ENCODE measurements at places on chromosomes 16 and 17.

- DNase-seq = no peak
These were observed 42.1 kb downstream of the SYNRG start for GRCh38 chr17:37567137-37567536.

- no peak for DNase-seq
These were observed 3.3 kb upstream of the GAA start for GRCh38 chr17:80097844-80098691.

- no peak for DNase-seq
These were observed 17.4 kb downstream of the DUSP14 start for GRCh38 chr17:37507111-37507510.

- DNase-seq = no peak
These were observed 786.7 kb upstream of the EEF2KMT start for GRCh38 chr16:5884339-5884738.

GRCh38 chr16:58882292-58882691, 148.2 kb upstream of the GOT2 start:
- no peak for DNase-seq

- DNase-seq = no peak
These were observed 56.3 kb upstream of the SMIM36 start for GRCh38 chr17:55567240-55568214.

GRCh38 chr17:61334673-61335072, 65.0 kb upstream of the TBX2 start:
- DNase-seq = no peak

- DNase-seq = no peak
These were observed 58.1 kb downstream of the IQCK start for GRCh38 chr16:19776147-19776546.

GRCh38 chr16:22194707-22195444, 11.2 kb upstream of the EEF2K start:
- no peak for DNase-seq

DNA sequence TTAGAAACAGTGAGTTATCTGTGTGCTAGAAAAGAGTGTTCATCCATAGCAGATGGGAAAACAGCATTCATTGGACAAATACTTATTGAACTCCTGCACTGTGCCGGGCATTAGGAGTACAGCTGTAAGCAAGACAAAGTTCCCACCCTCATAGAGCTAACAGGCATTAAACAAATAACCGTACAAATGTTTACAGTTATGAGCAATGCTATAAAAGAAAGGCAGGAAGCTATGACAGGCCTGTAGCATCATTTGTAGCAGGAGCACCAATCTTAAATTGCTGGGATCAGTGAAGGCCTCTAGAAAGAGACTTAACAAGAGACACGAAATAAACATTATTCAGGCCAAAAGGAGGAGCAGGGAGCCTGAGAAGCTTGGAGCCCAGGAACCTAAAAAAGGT, 15.6 kb downstream of the SDR42E1 start:
- no peak for DNase-seq

- no peak for DNase-seq
These were observed 340.1 kb downstream of the ABCC12 start for GRCh38 chr16:47815655-47816054.

- no peak for DNase-seq
These were observed 4.3 kb upstream of the MYH3 start for GRCh38 chr17:10661437-10661836.

All from stimulated activated CD8-positive, alpha-beta memory T cell treated with anti-CD3 and anti-CD28 coated beads, Interleukin-7, amount 100 ng/mL, for 1 hour (primary cell).